Activated CD8-positive, alpha-beta memory T cell treated with anti-CD3 and anti-CD28 coated beads for 1 hour (primary cell): ENCODE measurements at places on chromosomes 7 and 10.

GRCh38 chr10:78756604-78757343, 312.0 kb upstream of the ZMIZ1 start:
- DNase-seq: no peak

DNA sequence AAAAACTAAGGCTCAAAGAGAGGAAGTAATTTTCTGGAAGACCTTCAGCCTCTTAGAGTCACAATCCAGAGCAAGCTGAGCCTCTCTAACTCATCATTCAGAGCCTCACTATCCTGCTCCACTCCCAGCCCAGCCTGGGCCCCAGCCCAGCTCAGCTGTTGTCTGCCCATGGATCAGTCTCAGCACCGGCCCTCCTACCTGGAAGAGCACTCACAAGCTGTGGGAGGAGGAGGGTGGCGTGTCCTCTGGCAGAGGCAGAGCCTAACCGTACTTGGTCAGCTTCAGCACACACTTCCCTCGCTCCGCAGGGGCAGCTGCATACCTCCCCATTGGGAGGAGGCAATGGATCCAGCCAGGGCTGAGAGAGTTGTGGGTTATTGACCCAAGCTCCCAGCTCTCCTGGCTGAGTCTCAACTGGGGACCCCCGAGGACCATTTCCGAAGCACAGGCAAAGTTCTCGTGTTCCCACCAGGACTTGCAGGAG, 66.7 kb upstream of the GPR26 start:
- DNase-seq: no peak

GRCh38 chr10:28913436-28914237, 236.3 kb downstream of the BAMBI start:
- DNase-seq: no peak

DNA sequence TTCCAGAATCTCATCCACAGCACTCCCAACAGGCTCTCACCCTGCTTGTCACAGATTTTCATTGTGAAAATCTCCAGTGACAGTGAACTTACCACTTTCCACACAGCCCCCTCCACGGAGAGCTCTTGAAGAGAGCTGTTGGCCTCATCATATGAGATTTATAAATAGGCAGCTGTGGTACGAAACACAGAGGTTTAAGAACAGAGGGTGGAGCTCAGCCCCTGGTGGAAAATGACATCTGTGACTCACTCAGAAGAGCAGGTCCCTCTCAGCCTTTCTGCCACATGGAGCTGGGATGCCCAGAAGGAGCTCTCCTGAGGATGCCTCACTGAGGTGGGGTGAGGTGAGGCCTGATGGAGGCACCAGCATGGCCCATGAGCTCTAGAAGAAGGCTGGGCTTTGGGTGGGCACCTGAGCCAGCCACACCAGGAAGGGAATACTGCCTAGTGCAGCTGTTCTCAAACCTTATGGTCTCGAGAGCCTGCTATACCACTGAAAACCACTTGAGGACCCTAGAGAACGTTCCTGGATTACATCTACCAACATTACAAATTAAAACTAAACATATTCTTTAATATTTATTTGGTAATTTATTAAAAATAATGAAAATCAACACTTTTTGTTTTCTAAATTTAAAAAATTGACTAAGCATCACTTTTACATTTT, 25.8 kb upstream of the EEPD1 start:
- no peak for DNase-seq

- DNase-seq: no peak
Measured at GRCh38 chr7:2849941-2850766, 6.0 kb upstream of the GNA12 start.

GRCh38 chr10:31315453-31315852, 3.6 kb upstream of the ZEB1 start:
- DNase-seq: no peak

DNA sequence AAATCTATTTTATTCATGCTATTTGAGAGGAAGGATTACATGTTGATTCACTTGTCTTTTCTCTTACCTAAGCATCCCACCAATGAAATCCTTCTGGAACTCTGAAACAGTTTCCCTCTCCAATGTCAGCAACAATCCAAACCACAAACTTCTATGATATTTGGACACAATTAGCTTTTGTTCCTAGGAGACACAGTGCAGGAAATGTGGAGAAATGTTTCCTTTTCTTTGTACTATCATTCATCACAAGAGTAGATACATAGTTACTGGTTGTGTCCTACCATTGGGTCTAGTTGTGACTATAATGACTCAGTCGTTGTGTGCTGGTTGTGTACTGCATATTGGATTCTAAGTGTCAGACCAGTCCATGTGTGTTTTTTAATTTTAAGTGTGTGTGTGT, 156.8 kb upstream of the MAGI2 start:
- DNase-seq: no peak

DNA sequence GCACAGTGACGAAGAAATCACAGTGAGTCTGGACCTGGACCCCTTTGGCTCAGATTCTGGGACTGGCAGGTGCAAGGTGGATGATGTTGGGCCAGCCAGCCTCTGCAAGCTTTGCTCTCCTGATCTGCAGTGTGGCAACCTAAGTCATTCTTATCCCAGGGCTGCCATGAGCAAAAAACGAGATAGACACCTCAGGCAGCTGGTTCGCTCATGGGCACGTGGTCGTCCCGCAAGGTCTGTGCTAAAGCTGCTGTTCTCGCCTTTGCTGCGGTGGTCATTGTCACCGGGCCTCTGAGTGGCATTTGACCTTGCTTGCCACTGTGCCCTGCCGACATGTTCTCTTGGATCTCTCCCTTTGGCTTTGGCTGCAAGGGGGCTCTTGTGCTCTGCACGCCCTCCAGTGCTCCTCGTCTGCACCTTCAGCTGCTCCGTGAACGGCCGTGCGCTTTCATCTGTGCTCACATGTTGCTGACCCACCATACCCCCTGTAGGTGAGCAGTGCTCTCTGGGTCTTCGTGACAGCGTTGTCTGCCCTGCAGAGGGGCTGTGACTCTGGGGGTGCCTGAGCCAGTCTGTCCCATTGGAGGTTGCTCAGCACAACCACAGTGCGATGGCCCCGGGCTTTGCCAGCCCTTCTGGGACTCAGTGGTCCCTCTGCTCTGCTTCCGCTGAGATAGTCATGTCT, 317.0 kb downstream of the GLRX3 start:
- no peak for DNase-seq

DNA sequence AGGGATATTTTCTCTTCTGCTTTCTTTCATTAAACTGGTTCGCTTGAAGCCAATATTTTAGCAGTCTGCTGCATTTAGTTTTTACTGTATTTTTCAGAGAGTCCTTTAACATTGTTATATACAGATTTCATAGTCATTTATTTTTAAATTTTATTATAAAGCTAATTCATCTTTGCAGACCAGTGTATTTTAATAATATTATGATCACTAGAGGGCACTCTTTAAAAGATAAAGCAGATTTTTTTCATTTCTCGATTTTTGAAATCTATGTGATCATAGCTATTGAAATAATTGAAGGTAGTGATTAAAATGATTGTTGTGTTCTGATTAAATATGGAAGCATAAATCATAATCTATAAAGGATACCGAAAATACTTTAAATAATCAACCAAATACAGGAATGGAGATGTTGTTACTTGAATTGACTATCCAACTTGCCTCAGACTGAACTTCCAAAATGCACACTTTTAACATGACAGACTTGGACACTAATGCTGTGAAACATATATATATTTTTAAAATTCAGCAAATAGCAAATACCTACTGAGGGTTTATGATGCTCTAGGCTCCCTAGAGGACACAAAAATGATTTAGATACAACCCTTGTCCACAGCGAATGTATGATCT, 35.2 kb downstream of the ST7 start:
- DNase-seq: no peak

DNA sequence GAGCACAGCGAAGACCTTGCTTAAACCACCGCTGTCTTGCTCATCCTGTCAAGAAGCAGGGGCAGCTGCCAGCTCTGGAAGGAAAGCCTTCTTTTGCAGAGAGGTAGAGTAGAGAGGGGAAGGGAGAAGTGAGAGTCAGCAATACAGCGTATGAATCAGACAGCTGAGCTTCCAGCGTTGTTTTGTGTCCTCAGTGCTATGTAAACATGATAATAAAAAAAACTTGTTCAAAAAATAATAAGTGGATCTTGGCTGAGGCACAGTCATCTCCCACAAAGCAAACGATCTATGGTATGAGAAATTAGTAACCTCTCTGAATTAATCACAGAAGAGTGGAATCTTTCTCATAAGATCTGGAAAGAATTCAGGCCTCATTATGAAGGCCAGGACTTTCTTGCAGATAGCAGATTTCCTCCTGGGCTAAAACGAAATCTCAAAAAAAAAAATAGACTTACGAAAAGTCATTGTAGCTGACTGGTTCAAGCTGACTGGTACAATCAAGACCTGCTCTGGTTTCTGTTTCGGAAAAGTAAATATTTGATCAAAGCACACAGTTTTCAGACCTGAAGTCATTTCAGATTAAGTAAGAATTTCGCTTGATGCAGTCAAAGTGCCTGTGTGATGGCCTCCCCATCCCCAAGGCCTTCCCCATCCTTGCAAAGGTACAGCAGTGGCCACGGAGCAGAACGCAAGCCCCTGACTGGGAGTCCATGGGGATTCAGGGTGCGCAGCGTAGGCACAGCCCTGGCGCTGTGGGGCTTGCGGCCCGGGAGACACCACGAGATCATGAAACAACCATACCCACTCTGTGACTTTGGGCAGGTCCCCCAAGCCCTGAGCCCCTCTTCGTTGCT, 29.4 kb downstream of the CHST15 start:
- no peak for DNase-seq

DNA sequence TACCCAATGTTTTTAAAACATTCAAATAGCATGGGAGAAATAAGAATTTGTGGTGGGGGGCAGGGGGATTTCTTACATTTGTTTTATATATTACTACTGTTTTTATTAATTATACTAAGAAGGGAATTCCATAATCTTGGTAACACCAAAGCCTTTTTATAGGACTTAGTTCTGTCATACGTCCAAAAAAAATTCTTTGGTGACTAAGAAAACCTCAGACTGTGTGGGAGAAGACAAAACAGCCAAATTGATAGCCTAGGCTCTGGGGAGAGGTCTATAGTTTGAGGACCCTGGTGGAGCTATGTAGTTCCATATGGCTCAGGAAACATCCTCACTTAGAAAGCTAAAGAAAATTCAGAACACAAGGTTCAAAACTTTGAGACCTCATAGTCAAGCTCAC, 23.4 kb downstream of the ACSM6 start:
- DNase-seq: no peak

DNA sequence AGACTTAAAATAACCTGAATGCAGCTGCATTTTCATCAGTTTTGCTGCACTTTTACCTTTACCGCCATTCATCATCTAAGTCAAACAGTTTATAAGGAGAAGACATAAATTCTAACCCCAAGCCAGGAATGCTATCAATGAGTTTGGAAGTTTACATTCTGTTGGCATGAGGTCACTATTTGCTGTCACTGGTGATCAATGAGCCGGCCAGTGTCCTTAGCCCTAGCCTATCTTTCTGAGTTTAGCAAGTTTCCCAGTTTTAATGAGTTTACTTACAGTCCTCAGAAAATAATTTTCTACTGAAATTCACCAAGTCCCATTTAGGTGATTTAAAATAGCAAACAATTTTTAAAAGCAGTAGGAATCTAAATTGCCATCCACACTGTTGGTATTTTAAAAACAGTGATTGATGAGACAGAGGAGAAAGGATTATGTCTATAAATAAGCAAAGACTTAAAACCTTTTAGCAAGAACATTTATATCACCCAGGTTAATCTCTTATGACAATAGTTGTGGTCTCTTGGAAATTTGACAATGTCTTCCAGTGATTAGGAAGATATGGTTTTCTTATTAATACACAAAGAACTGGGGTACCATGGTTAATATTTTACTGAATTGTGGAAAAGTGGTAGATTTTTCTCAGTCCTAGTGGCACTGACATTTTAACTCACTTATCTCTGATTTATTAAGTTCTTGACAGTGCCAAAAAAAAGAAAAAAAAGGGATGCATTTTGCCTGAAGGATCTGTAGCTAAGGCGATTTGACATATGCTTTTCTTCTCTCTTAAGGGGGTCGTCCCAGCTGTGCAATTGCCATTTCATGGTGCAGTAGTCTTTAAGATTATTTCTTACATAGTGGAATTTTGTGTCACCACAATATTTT, 443.4 kb upstream of the ANKRD30A start:
- no peak for DNase-seq

DNA sequence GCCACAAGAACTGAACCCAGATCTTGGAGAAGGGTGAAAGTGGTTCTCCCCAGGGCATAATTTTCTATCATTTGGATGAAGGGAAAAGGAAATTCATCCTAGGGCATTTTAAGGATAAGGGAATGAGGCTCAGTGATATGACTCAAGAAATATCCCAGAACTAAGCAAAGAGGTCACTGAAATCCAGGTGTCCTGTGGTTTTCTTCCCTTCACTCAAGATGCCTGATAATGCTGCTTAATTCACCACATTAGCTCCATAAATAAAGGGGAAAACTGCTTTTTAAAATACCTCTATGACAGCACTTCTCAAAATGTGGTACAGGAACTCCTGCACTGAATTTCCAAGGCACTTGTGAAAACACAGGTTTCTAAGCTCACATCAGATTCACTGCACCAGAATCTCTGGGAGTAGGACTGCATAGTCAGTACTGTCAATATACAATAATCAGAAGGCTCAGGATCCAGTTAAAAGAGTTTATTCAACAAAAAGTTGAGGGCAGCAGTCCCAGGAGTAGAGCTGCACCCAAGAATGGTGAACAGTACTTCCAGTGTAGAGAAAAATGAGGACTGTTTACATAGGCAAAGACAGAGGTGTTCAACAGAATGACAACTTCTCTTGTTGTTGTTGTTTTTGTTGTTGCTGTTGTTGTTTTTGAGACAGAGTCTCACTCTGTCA, 2.9 kb downstream of the IFIT3 start:
- no peak for DNase-seq

DNA sequence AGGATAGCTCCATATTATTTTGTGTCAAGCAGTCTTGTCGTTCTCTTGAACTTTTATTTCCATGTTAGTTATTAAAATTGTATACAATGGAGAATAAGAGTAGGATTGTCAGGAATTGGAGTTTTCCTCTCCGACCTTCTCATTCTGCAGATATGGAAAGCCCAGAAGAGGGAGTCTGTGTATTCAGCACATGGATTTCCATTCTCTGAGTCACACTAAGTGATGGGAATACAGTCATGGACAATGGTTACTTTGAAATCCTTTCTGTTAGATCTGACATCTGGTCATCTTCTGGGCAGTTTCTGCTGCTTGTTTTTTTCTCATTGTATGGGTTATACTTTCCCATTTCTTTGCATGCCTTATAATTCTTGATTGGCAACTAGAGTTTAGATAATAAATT, 5.0 kb upstream of the TASOR2 start:
- no peak for DNase-seq

GRCh38 chr10:70132098-70133029, at the start of gene AIFM2:
TSS of gene AIFM2 (minus strand) at chr10:70132825. CDS start at chr10:70124084, 8,741 bp downstream.
- no peak for DNase-seq

- no peak for DNase-seq
Measured at GRCh38 chr10:132869621-132870020, 72.7 kb downstream of the CFAP46 start.
